B cell (primary cell): ENCODE measurements at places on chromosomes 3 and 15. TPM values are rescaled to one million over a fixed set of nuclear protein-coding genes. Genes with fewer than 3 reads are reported as not detected.

CLDN16 gene
- polyA plus RNA-seq: not detected in 2 replicates

SPATA12 gene
- polyA plus RNA-seq: not detected in 2 replicates

HTR3E gene
- not detected in 2 replicates for polyA plus RNA-seq

RYR3 gene
- polyA plus RNA-seq: not detected in 2 replicates

C3orf22 gene
- not detected in 2 replicates for polyA plus RNA-seq

- no peak overlapping the region for H3K27ac ChIP-seq
- no peaks in the 10 kb centered on the region for H3K27me3 ChIP-seq
- H3K4me3 ChIP-seq: no peak overlapping the region
- H3K36me3 ChIP-seq: no peaks in the 10 kb centered on the region
- DNase-seq: no peak
- H3K4me1 ChIP-seq: peaks cover 11% of the 10 kb centered on the region
Measured at GRCh38 chr3:71956716-71957115, 171.8 kb upstream of the PROK2 start.

DNA sequence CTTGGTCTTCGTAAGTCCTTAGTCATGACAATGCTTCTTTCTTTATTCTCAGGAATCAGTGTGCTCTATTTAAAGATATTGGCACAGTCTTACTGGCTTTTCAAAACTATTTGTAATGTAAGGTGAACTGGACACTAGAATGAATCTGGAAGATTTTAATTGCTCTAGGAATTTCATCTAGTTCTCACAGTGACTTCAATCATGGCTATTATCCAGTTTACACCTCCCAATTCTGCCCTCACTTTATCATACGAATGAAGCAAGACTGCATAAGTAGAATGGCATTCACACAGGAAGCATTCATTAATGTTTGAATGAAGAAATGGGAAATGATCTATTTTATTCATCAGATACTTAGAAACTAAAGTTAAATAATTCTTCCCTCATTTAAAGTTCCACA lies 26.7 kb upstream of the DRD3 start:
- no peak overlapping the region for H3K27ac ChIP-seq
- no peak for DNase-seq
- H3K4me1 ChIP-seq: peaks cover 11% of the 10 kb centered on the region
- no peaks in the 10 kb centered on the region for H3K36me3 ChIP-seq

GRCh38 chr15:63987796-63988378 lies 58.4 kb downstream of the DAPK2 start:
- H3K36me3 ChIP-seq: no peaks in the 10 kb centered on the region
- H3K4me3 ChIP-seq: no peak overlapping the region
- DNase-seq: no peak
- H3K27me3 ChIP-seq: no peaks in the 10 kb centered on the region

DNA sequence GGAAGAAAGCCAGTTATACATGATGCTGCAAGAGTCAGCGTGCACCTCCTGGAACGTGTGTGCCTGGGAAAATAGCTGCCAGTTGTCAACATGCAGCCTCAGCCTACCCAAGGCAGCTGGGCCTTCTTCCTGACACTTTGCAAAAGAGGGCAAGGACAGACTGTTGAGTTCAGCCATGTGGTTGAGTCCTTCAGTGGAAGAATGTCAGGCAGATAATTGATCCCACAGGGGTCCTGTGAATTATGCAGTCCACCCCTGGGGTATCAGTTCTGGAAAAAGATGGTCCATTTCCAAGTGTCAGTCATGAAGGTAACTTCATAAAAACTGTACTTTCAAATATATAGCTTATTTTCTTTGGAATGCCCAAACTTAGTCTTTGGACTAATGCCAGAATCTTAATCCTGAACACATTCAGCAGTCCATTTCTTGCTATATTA lies 79.6 kb downstream of the ARNT2 start:
- no peak overlapping the region for H3K4me3 ChIP-seq
- no peaks in the 10 kb centered on the region for H3K27me3 ChIP-seq
- H3K36me3 ChIP-seq: no peaks in the 10 kb centered on the region
- H3K4me1 ChIP-seq: no peaks in the 10 kb centered on the region
- DNase-seq: no peak

- H3K27me3 ChIP-seq: no peaks in the 10 kb centered on the region
- peaks cover 13% of the 10 kb centered on the region for H3K4me1 ChIP-seq
- DNase-seq: no peak
- H3K36me3 ChIP-seq: no peaks in the 10 kb centered on the region
Measured at GRCh38 chr15:75215107-75216004, 13.7 kb downstream of the C15orf39 start.

DNA sequence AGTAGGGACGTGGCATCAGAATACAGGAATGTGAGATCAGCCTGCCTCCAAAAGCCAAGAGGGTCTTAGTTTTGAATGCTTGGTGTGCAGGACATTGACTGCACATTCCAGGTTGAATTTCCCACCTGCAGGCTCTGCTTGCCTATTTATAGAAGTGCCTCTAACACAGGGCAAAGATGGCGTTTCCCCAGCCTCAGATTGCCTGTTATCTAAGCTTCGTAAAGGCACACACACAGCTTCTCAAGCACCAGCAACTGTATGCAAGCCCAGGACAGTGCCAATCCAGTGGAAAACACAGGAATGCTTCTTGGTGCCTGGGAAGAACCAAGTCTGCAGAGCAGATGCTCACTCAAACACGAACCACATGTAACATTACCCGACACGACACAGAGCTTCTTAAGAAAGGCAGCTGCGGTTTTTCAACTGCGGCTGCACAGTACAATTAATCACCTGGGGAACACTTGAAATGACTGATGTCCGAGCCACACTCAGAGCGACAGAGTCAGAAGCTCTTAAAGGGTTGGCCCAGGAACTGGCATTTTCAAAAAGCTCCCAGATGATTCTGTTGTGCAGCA lies 90.0 kb upstream of the ANKRD34C start:
- H3K27me3 ChIP-seq: no peaks in the 10 kb centered on the region
- no peaks in the 10 kb centered on the region for H3K36me3 ChIP-seq
- no peak for DNase-seq

- H3K27me3 ChIP-seq: no peaks in the 10 kb centered on the region
- DNase-seq: no peak
- H3K4me3 ChIP-seq: no peak overlapping the region
- no peak overlapping the region for H3K27ac ChIP-seq
- peaks cover 23% of the 10 kb centered on the region for H3K4me1 ChIP-seq
Measured at GRCh38 chr3:39113291-39113690, 5.8 kb downstream of the TTC21A start.

DNA sequence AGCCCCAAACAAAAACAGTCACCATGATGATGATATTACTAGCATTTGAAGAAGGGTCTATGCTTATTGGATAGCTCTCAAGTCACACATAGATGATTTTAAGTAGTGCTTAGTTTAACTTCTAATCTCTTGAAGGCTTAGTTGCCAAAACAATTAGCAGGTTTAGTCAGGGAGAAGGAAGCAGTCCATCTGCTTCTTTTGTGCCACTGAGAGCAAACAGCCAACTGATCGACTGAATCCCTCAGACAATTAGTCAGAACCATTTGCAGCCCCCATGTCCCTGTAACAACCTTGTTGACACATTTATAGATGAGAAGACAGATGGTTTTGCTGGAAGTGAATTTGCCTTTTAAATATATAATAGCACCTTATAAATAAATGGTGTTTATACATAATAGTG lies 585.1 kb upstream of the SUCLG2 start:
- no peaks in the 10 kb centered on the region for H3K4me1 ChIP-seq
- no peak overlapping the region for H3K27ac ChIP-seq
- H3K36me3 ChIP-seq: no peaks in the 10 kb centered on the region

DNA sequence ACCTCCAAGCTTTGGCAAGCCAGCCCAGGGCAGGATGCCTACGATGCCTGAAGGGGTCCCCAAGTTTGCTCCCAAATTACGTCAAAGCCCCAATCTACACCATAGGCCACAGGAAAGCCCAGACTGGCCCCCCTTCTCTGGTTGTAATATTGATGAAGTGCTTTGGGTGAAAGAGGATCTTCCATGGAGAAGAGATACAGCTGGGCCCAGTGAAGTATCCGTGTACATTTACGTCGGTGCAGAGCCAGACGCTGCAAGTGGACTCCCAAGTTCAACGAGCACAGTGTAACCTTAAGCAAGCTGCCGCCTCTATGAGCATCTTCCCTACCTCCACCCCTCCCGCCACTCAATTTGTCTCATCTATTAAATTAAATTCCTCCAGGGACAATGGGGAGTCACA lies 100.1 kb upstream of the TPM1 start:
- H3K4me1 ChIP-seq: no peaks in the 10 kb centered on the region
- DNase-seq: no peak
- H3K36me3 ChIP-seq: no peaks in the 10 kb centered on the region
- peaks cover 7% of the 10 kb centered on the region for H3K27me3 ChIP-seq
- no peak overlapping the region for H3K4me3 ChIP-seq
